ENCODE measurements at places on chromosomes 6 and 20.

- no peaks in the 10 kb centered on the region for H3K4me1 ChIP-seq
- H3K4me3 ChIP-seq, result no peak overlapping the region
- H3K36me3 ChIP-seq, result no peaks in the 10 kb centered on the region
- H3K27ac ChIP-seq, result no peak overlapping the region
- H3K27me3 ChIP-seq, result no peaks in the 10 kb centered on the region
- no peak for DNase-seq
These were observed 465.2 kb downstream of the MAFB start for GRCh38 chr20:40223810-40224209.

- no peak overlapping the region for H3K4me3 ChIP-seq
- no peak for DNase-seq
These were observed 100.9 kb upstream of the SAMD5 start for GRCh38 chr6:147407571-147407970.

GRCh38 chr6:111870742-111871064, 2.5 kb downstream of the FYN start:
- peak overlapping the region; percentile 86 for H3K4me3 ChIP-seq
- H3K36me3 ChIP-seq, result no peaks in the 10 kb centered on the region
- peak overlapping the region; percentile 79 for H3K27ac ChIP-seq
- H3K4me1 ChIP-seq, result peaks cover 62% of the 10 kb centered on the region
- peaks cover 39% of the 10 kb centered on the region for H3K27me3 ChIP-seq
- no peak for DNase-seq

DNA sequence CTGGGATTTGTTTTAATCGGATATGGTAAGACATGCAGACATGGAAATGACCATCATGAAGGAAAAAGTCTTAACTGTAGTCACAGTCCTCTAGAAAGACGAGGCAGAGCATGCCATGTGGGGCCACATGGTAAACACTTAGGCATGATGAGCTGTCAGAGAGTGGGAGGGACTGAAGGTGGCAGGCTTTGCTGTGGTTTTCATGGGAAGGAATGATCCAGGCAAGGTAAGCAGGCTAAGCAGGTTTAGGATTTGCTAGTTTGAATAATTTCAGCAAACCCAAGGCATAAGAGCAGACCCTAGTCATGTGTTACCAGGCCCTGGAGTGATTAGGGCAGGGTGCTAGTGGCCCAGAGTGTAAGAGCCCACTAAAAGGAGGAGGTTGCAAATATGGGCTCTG, 47.2 kb upstream of the STMND1 start:
- no peak overlapping the region for H3K27ac ChIP-seq
- peaks cover 6% of the 10 kb centered on the region for H3K4me1 ChIP-seq
- no peaks in the 10 kb centered on the region for H3K27me3 ChIP-seq
- no peak overlapping the region for H3K4me3 ChIP-seq
- no peaks in the 10 kb centered on the region for H3K36me3 ChIP-seq
- no peak for DNase-seq

GRCh38 chr6:135148889-135149288, 32.2 kb upstream of the MYB start:
- DNase-seq, result no peak
- no peak overlapping the region for H3K27ac ChIP-seq
- no peaks in the 10 kb centered on the region for H3K36me3 ChIP-seq
- H3K27me3 ChIP-seq, result no peaks in the 10 kb centered on the region

DNA sequence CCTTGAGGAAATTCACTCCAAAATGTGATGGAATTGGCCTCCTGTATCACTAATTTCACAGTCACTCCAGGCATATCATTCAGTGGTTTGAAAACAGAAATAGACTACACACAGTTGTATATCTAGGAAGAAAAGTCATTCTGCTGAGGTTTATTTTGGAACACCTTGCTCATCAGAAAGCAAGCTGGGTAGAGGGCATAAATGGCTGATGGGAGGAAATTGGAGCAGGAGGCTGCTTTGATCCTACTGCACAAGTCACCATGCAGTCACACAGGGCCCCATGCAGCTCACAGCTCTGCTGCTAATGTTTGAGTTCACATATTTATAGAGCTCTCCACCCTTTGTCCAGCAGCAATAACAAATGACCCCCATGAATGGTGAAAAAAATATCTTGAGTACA, 12.3 kb downstream of the NHLRC1 start:
- no peaks in the 10 kb centered on the region for H3K36me3 ChIP-seq
- H3K27me3 ChIP-seq, result no peaks in the 10 kb centered on the region
- H3K27ac ChIP-seq, result no peak overlapping the region
- no peak overlapping the region for H3K4me3 ChIP-seq
- DNase-seq, result no peak
- no peaks in the 10 kb centered on the region for H3K4me1 ChIP-seq

DNA sequence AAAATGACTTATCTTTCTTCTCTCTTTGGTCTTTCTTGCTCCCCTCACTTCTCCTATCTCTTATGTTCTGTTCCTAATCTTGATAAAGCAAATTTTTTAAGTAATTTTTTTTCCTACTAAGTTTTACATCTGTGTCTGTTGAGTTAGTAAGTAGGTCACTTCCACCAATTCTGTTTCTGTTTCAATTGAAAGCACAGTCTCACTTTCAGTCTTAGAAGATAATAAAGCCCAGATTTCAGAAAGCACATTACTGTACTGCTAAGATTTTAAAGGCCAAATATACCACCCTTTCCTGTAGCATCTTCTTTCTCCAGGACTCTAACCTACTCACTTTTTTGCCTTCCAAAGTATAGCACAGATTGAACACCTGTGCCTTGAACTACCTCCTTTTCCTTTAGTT, 866.1 kb upstream of the ADGRB3 start:
- H3K4me3 ChIP-seq, result no peak overlapping the region
- H3K36me3 ChIP-seq, result no peaks in the 10 kb centered on the region
- H3K27me3 ChIP-seq, result no peaks in the 10 kb centered on the region

Data from esophagus squamous epithelium (tissue), 5 donors.